ENCODE measurements at places on chromosomes 2 and 18. TPM values are rescaled to one million over a fixed set of nuclear protein-coding genes. Genes with fewer than 3 reads are reported as not detected.

The GPR39 gene
- total RNA-seq, result 7.5 TPM

The ASTL gene
- total RNA-seq, result not detected

The CROCC2 gene
- not detected for total RNA-seq

The HDLBP gene
- 266 TPM for total RNA-seq

The CCDC148 gene
- total RNA-seq, result 0.62 TPM

The NEU2 gene
- total RNA-seq, result not detected

The LRP2 gene
- 0.01 TPM for total RNA-seq

The AKAIN1 gene
- total RNA-seq, result not detected

The C1GALT1C1L gene
- 2.6 TPM for total RNA-seq

The ALK gene
- not detected for total RNA-seq

The SERPINB4 gene
- total RNA-seq, result 0.09 TPM

The ITPRID2 gene
- 51.2 TPM for total RNA-seq

The KCNS3 gene
- 1.4 TPM for total RNA-seq

The ANKRD30BL gene
- not detected for total RNA-seq

The HNMT gene
- 1.1 TPM for total RNA-seq

The UGP2 gene
- 93.8 TPM for total RNA-seq

The SNORC gene
- total RNA-seq, result 4.1 TPM

The SERPINB10 gene
- not detected for total RNA-seq

The CCL20 gene
- 6.9 TPM for total RNA-seq

The HOXD9 gene
- 1.1 TPM for total RNA-seq

The PFN4 gene
- total RNA-seq, result 2.5 TPM

The GTF3C2 gene
- 56.3 TPM for total RNA-seq

The FHOD3 gene
- 2.9 TPM for total RNA-seq

The ALPP gene
- total RNA-seq, result 18.1 TPM

The SMC6 gene
- total RNA-seq, result 28.2 TPM

The GREB1L gene
- 5.4 TPM for total RNA-seq

The NT5C1B gene
- total RNA-seq, result not detected

The IL1F10 gene
- total RNA-seq, result 0.09 TPM

The ANKRD29 gene
- total RNA-seq, result 13.8 TPM

The PTH2R gene
- total RNA-seq, result not detected

The CTAGE1 gene
- total RNA-seq, result not detected

The VWC2L gene
- not detected for total RNA-seq

The PTPRN gene
- total RNA-seq, result 1.2 TPM

The DCDC2C gene
- total RNA-seq, result 0.15 TPM

The C2orf76 gene
- total RNA-seq, result 10.6 TPM

The KIAA1328 gene
- total RNA-seq, result 1.7 TPM

The INHBB gene
- total RNA-seq, result 23.1 TPM

The UGT1A10 gene
- total RNA-seq, result 0.11 TPM

The SF3B1 gene
- total RNA-seq, result 121 TPM

The UGT1A3 gene
- total RNA-seq, result 0.09 TPM

The C2orf66 gene
- total RNA-seq, result 0.08 TPM

The TRABD2A gene
- total RNA-seq, result 14.0 TPM

The PGAP1 gene
- total RNA-seq, result 2.3 TPM

The C2orf80 gene
- total RNA-seq, result not detected

The B3GNT7 gene
- 2.2 TPM for total RNA-seq

The PRR30 gene
- not detected for total RNA-seq

The IL1RN gene
- 0.29 TPM for total RNA-seq

The MYO7B gene
- 0.14 TPM for total RNA-seq

The STK36 gene
- 10.3 TPM for total RNA-seq

The EVX2 gene
- total RNA-seq, result not detected

The IL36B gene
- not detected for total RNA-seq

The SS18 gene
- 44.5 TPM for total RNA-seq

The PIEZO2 gene
- total RNA-seq, result 0.53 TPM

The ACTG2 gene
- total RNA-seq, result 0.40 TPM

The LDLRAD4 gene
- 2.8 TPM for total RNA-seq

The PJVK gene
- total RNA-seq, result 1.4 TPM

The INPP5D gene
- 0.53 TPM for total RNA-seq
